ENCODE measurements at places on chromosomes 6 and 20.
A peak's percentile ranks its signal among the peaks of the same experiment; 100 is the strongest.

DNA sequence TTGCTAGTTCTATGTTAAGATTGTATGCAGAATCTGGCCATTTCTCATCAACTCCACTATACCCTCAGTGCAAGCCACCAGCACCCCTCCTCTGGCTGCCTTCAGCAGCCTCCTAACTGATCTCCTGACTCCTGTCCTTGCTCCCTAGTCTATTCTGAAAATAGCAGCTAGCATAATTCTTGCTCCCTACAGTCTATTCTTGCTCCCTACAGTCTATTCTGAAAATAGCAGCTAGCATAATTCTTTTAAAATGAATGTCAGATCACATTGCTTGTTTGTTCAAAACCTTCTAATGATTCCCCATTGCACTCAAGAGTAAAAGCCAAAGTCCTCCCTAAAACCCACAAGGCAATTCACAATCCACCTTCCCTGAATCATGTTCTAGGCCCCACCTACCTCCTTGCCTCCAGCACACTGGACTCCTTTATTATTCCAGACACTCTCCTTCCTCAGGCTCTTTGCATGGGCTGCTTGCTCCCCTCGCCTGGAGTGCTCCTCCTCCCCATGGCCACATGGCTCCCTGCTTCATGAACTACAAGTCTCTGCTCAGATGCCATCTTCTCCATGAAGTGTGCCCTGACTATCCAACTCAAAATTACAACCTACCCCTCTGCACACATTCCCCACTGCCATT lies 164.2 kb upstream of the TNFAIP3 start:
- no peak for DNase-seq

- no peak for DNase-seq
Observed at GRCh38 chr20:38111366-38112232, 53.5 kb downstream of the TGM2 start.

DNA sequence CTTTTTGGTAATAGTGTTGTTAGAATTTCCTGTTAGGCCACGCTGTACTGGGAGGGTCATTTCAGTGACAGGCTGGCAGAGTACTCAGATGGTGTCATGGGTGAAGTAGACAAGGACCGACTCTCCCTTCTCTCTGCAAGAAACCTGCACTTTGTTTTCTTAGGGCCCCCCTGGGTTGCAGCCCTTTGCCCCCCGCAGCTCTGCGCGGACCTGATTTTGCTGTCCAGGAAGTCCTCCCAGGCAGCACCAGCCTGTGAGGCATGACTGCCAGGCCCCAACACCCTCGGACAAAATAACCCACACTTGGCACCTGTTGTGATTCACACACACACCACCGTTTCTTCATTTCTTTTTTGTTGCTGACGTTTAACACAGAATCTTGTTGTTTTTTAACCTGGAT lies 21.8 kb upstream of the CLDN20 start:
- DNase-seq: no peak

- DNase-seq: peak; percentile 28
Observed at GRCh38 chr20:21391972-21392352, 5.4 kb downstream of the NKX2-4 start.

GRCh38 chr20:52595518-52595917 lies 376.6 kb upstream of the TSHZ2 start:
- DNase-seq: no peak

DNA sequence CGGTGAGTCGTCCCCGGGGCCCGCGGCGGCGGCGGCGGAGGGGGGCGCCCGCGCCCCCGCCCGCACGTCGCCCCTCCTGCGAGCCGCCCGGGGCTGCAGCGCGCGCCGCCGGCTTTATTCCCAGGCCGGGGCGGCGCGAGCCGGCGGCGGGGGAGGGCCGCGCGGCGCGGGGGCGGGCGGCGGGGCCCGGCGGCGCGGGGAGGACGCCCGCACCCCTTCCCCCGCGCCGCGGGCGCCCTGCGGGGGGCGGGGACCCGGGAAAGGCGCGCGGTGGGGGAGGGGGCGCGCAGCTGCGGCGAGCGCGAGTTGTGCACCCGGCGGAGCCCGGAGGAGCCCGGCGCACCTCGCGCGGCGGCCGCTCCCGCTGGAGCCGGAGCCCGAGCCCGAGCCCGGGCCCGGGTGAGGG lies 646 bp downstream of the HMGA1 start:
- no peak for DNase-seq

GRCh38 chr6:24026050-24026449 lies 100.0 kb upstream of the NRSN1 start:
- no peak for DNase-seq

DNA sequence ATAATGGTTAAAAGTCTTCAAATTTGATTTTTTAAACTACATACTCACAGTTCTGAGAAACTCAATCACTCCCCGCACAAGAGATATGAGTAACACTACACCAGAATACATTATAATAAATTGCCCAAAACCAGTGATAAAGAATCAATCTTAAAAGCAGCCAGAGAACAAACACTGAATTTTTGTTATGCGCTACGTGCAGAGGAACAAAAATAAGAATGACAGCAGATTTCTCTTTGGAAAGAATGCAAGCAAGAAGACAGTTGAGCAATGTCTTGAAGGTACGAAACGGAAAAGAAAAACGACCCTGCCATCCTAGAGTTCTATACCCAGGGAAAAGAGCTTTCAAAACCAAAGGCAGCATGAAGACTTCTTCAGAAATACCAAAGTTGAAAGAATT lies 216.7 kb downstream of the TTLL2 start:
- no peak for DNase-seq

- peak; percentile 34 for DNase-seq
Observed at GRCh38 chr6:111757342-111757741, 115.9 kb downstream of the FYN start.

DNA sequence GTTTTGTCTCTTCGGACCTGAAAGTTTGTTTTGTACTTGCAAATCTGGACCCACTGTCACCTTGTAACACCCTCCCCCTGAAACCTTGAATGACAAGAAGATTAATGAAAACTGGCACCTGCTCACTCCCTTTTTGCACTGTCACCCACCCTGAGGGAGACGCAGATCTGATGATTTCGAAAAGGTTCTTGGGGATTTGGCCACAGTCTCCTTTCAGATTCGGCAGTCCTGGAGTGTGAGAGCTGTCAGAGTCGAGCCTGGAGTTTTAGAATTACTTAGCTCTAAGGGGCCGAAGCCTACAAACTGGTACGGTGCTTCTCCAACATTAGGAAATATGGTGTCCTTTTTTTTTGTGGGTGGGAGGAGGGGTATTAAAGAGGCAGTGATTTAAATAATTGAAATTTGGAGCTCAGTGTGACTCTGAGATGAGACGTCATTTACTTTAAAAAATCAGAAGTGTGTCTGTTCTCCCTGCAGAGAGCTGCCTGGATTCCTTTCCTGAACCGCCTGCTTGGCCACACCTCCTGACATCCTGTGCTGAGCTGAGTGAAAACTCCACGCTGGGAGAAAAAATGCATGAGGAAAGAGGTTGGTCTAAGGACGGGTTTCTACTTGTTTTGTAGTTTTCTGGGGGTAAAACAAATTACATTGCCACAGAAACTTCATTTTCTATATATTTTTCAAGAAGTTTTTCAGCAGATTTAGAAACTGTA lies 447.0 kb upstream of the CDH4 start:
- DNase-seq: no peak

GRCh38 chr20:14915356-14915755 lies 577.9 kb upstream of the FLRT3 start:
- peak; percentile 22 for DNase-seq

GRCh38 chr6:63272397-63272796 lies 47.4 kb downstream of the LGSN start:
- DNase-seq: peak; percentile 43

DNA sequence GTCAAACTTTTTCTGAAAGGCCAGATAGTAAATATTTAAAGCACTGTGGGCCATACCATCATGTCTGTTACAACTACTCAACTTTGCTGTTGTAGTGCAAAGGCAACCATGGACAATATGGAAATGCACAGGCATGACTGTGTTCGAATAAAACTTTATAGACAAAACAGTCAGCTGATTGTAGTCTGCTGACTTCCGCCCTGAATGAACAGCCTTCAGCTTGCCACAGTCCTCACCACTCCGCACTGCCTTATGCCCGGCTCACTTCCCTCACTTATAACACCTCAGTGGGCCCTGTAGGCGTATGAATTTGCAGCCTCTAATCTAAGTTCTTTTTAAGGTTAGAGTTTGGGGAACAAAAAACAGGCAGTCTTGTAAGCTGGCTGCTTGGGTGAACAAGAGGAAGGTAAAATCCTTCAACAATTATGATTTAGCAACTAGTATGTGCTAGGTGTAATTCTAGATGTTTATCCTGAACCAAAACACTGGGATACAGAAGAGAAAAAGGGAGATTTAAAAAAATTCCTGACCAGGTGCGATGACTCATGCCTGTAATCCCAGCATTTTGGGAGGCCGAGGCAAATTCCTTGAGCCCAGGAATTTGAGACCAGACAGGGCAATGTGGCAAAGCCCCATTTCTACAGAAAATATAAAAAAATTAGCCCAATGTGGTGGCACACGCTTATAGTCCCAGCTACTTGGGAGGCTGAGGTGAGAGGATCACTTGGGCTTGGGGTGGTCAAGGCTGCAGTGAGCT lies 6.8 kb upstream of the SLC2A10 start:
- DNase-seq: no peak

DNA sequence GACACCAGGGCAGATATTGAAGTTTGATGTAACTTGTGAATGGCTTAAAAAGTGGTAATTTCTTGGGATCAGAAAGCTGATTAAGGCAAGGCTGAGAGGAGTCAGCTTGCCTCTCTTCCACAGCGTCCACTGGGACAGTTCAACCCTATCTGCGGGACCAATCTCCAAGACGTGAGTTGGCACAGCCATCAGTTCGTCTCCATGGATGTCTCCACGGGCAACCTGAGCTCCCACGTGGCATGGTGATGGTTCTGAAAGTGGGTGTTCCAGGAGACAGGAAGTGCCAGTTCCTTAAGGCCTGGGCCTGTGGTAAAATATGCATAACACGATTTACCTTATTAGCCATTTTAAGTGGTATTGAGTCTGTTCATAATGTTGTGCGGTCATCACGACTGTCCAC lies 67.9 kb upstream of the BHLHE23 start:
- DNase-seq: no peak

DNA sequence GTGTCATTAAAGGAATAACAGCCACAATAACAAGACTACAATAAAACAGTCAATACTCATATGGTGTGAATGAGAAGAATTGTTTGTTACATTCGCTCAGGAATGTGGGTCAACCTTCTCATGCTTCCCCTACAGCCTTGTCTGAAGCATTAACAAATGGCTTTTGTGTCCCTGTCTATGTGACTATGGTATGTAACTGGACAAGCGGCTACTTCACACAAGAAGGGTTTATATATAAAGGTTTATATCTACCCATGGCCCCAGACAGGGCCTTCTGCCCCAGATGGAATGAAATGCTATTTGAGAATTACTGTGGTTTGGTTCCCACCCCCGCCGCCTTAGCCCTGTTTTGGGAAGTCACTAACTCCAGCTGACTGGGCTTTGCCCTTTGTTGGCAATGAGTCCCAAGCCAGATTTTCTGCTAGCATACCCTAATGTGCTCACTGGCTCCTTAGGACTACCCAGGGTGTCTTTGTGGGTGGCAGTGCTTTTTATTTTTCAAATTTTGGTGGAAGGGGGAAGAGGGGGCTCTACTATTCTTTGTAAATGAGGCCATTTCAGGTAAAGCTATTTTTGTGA lies 39.4 kb downstream of the TFAP2A start:
- DNase-seq: no peak

- peak; percentile 6 for DNase-seq
Observed at GRCh38 chr6:110625883-110626282, 149.5 kb upstream of the SLC22A16 start.

DNA sequence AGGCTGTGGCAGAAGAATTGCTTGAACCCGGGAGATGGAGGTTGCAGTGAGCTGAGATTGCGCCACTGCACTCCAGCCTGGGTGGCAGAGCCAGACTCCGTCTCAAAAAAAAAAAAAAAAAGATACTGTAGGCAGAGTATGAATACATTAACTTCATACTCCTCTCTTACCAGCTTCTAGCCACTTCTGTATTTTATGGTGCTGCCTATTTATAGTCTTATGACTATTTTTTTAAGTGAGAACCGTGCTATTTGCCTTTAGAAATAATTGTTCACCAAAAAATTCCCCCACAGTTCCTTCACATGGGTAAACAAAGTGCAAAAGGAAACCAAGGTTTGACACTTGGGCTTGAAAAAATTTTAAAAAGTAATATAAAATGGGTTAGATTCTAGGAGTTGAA lies 1.5 kb upstream of the SNRNP48 start:
- no peak for DNase-seq

GRCh38 chr20:39775110-39775509 lies 813.0 kb downstream of the DHX35 start:
- DNase-seq: no peak

DNA sequence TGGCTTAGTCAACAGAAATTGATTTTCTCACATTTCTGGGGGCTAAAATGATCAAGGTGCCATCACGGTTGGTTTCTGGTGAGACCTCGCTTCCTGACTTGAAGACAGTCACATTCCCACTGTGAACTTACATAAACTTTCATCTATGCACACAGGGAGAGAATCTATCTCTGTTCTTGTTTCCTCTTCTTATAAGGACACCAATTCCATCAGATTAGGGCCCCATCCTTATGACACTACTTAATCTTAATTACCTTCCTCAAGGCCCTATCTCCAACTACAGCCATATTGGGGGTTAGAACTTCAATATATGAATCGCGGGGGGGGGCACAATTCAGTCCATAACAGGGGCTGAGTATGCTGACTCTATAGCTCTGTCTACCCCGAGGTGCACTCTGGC lies 10.6 kb upstream of the SCGN start:
- DNase-seq: no peak

DNA sequence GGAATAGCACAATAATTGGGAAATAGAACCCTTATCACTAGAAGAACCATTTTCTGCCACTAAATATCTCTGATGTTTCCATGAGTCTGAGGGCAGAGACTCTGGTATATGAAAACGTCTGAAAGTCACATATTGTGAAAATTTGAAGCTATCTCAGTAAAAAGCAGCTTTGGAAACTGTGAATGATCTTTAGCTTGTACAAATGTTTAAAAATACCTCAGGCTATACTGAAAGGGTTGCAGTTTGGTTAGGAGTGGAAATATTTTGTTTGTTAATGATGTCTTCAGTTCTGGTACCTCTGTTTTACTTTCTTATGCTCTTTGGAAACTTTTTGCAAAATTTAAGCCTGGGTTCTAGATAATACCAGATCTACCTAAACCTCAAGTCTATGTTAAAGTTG lies 135.0 kb downstream of the SLC16A10 start:
- no peak for DNase-seq

GRCh38 chr6:165653196-165653595 lies 9.8 kb downstream of the PDE10A start:
- DNase-seq: no peak

- DNase-seq: no peak
Observed at GRCh38 chr6:122810189-122810588, 21.1 kb downstream of the SMPDL3A start.

- DNase-seq: no peak
Observed at GRCh38 chr6:87504441-87504840, 31.7 kb downstream of the SLC35A1 start.

DNA sequence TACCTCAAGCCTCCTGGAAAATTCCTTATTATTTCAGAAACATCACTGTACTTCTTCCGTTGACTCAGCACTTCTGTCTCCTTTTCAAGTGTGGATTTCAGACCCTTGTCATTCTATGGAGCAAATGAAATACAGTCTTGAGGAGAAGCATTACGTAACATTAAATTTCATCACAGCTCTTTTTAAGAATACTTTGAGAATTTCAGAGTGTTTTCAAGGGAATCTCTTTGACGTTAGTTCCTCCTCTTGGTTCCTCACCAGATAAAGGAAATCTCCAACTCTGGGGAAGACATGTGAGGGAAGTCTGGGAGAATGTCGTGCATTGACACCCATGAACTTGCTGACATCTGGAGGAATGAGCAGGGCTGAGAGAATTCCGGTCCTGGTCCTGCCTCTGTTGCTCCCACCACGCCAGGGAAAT lies 32.3 kb downstream of the UST start:
- DNase-seq: peak; percentile 31
